ENCODE measurements at places on chromosomes 11 and 22. TPM values are rescaled to one million over a fixed set of nuclear protein-coding genes. Genes with fewer than 3 reads are reported as not detected.

Gene WNT11
- 1.3 TPM for total RNA-seq

- H3K27ac ChIP-seq = no peak overlapping the region
- no peaks in the 10 kb centered on the region for H3K4me1 ChIP-seq
- H3K4me3 ChIP-seq = no peak overlapping the region
- no peaks in the 10 kb centered on the region for H3K36me3 ChIP-seq
- peaks cover 41% of the 10 kb centered on the region for H3K27me3 ChIP-seq
Observed at GRCh38 chr11:131378931-131379330, 8.5 kb downstream of the NTM start.

- peaks cover 21% of the 10 kb centered on the region for H3K4me1 ChIP-seq
- DNase-seq = no peak
- no peaks in the 10 kb centered on the region for H3K27me3 ChIP-seq
Observed at GRCh38 chr22:30400159-30400558, 3.3 kb downstream of the SEC14L2 start.

- H3K36me3 ChIP-seq = no peaks in the 10 kb centered on the region
- H3K27me3 ChIP-seq = no peaks in the 10 kb centered on the region
- no peak overlapping the region for H3K4me3 ChIP-seq
- no peak for DNase-seq
Observed at GRCh38 chr11:126537492-126537891, 182.0 kb downstream of the ST3GAL4 start.

DNA sequence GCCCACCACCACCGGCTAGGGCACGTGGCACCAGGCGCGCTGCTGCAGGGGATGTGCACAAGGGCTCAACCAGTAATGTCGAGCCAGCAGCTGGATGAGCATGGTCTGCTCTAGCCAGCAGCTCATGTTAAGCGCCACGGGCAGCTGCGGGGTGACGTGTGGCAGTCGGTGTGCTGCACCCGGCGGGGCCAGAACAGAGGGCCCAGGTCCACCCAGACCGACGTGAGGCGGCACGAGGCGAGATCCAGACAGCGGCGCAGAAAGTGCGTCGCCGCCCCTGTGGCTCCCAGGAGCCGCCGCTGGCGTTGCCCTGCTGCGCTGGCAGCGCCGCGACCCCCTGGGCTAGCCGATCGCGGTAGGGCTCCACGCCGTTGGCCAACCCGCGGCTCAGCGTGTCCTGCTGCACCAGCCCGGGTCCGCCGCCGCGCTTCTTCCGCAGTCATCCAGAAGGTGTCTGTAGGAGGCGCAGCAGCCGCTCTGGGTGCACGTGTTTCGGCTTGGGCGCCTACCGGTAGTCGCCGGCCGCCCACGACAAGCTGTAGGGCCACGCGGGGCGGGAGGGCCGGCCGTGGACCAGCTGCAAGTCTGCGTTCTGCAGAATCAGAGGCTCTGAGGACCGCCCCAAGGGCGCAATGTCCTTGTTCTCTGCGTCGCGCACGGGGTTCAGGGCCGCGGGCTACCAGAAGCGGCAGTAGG lies 4.6 kb upstream of the GALR3 start:
- DNase-seq = peak; percentile 45
- peak overlapping the region; percentile 20 for H3K4me3 ChIP-seq
- H3K27me3 ChIP-seq = peaks cover 13% of the 10 kb centered on the region
- peaks cover 18% of the 10 kb centered on the region for H3K4me1 ChIP-seq
- H3K27ac ChIP-seq = no peak overlapping the region
- H3K36me3 ChIP-seq = no peaks in the 10 kb centered on the region

DNA sequence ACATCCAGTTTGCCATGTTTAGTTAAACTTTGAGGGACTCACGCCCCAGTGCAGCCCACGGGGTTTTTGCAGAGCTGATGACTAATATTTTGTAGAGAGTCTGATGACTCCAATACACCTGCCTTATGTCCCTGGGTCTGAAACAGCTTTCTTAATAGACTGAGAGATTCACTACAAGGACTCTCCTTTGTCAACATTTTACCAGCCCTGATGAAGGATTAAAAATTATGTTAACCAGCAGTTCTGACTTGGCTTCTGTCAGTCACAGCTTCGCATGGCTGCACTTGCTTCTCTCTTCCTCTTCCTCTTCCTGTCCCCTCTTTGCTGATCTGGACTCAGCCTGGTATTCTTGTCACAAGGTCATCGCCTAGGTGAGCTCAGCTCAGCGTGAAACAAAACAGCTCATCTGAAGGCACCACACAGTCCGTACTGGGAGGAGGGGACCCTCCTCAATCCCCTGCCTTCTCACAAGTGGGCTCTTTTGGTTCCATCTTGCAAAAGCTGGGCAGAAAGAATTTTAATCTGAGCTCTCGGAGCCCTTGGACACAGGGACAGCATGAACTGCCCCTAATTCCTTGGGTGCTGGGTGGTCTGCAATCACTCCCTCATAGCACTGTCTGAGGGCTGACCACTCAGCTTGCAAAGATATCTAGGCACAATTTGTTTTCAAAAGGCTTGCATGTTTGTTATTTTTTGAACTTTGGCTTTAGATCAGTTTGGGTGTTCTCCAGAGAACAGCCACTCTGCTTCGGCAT lies 38.1 kb upstream of the POU2AF1 start:
- no peak overlapping the region for H3K27ac ChIP-seq
- no peak overlapping the region for H3K4me3 ChIP-seq
- peaks cover 13% of the 10 kb centered on the region for H3K27me3 ChIP-seq
- no peaks in the 10 kb centered on the region for H3K4me1 ChIP-seq
- H3K36me3 ChIP-seq = no peaks in the 10 kb centered on the region
- no peak for DNase-seq

- no peaks in the 10 kb centered on the region for H3K36me3 ChIP-seq
- H3K27me3 ChIP-seq = no peaks in the 10 kb centered on the region
- H3K4me3 ChIP-seq = no peak overlapping the region
- H3K4me1 ChIP-seq = no peaks in the 10 kb centered on the region
- no peak overlapping the region for H3K27ac ChIP-seq
Observed at GRCh38 chr11:36711104-36711825, 113.2 kb upstream of the RAG2 start.

- DNase-seq = no peak
- H3K36me3 ChIP-seq = no peaks in the 10 kb centered on the region
- no peak overlapping the region for H3K4me3 ChIP-seq
- H3K27ac ChIP-seq = no peak overlapping the region
- no peaks in the 10 kb centered on the region for H3K27me3 ChIP-seq
Observed at GRCh38 chr22:48585916-48586798, 1241.5 kb downstream of the BRD1 start.

Gene PDGFD
- total RNA-seq = 2.1 TPM
